ENCODE measurements at places on chromosomes 16 and 17.

GRCh38 chr17:1504866-1505265, 11.5 kb downstream of the INPP5K start:
- no peak for DNase-seq

GRCh38 chr17:4520894-4521600, 22.4 kb downstream of the SPNS2 start:
- DNase-seq, result no peak

DNA sequence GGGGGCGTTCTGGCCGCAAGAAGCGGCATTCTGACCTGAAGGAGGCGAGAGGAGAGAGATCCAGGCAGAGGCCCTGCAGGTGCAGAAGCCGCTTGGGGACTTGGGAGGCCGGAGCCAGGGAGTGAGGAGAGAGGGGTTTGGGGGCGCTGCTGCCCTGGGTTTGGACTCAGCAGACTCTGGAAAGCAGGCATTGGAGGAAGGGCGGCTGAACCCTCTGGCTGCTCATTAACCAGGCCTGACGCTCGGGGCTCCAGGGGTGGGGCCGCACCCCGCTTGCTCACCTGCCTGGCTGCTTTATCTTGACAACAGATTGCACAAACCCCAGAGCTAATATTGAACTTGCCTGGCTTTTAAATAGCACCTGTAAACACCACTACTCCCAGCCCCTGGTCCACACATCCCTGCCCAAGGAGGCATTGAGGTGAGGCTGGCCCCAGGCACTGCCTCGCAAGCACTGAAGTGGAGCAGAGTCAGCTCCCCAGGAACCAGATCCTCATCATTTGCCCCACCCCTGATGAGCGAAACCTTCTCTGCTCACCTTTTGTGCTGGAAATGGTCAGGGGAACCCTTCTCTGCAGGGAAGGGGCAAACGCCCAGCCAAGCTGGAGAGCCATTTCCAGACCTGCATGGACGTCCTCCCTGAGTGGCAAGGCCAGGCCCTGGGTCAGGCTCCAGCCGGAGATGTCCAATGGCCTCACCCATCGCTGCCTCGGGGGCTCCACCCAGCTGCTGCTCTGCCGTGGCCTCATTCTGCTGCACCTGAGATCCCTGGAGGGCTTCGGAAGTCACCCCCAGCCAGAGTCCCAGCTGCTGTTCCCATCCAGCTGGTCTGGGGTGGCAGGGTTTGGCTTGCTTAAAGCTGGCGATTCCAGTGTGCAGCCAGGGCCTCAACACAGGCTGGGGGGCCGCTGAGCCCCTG, 190.2 kb upstream of the GSE1 start:
- no peak for DNase-seq

- DNase-seq, result no peak
Observed at GRCh38 chr17:27860971-27861664, 32.0 kb downstream of the LYRM9 start.

- no peak for DNase-seq
Observed at GRCh38 chr17:80612997-80613731, 68.5 kb downstream of the RPTOR start.

DNA sequence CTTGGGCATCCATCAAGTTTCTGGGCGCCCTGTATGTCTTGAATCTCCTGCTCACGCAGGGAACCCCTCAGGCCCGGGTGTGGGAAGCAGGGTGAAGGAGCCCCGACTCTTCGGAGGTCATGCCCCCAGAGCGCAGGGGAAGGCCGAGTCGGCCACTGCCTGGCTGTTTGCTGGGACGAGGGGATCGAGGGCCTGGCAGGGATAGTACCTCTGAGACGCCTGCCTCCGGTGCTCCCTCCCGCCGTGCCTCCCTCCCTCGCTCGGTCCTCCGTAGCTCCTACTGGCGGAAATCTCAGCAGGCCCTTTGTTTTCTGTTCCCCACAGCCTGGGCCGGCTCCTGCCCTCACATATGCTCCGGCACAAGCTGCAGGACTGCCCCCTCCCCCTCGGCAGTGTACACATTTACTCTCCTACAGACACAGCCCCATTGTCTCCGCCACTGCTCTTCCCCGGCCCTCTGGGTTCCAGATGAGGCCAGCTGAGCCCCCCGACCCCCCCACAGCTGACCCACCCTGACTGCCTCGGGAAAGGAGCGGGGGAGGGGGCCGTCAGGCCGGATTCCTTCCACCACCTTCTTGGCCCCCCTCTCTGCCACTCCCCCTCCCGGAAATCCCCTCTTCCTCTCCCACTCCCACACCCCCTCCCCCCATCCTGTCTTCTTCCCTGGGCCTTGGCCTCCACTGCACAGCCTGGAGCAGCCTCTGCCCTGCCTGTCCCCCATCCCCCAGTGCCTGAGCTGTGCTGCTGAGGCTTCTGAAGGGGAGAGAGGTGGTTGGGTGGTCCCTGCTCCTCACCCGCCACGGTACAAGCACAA, 1.4 kb downstream of the TRAF4 start:
- DNase-seq, result no peak

DNA sequence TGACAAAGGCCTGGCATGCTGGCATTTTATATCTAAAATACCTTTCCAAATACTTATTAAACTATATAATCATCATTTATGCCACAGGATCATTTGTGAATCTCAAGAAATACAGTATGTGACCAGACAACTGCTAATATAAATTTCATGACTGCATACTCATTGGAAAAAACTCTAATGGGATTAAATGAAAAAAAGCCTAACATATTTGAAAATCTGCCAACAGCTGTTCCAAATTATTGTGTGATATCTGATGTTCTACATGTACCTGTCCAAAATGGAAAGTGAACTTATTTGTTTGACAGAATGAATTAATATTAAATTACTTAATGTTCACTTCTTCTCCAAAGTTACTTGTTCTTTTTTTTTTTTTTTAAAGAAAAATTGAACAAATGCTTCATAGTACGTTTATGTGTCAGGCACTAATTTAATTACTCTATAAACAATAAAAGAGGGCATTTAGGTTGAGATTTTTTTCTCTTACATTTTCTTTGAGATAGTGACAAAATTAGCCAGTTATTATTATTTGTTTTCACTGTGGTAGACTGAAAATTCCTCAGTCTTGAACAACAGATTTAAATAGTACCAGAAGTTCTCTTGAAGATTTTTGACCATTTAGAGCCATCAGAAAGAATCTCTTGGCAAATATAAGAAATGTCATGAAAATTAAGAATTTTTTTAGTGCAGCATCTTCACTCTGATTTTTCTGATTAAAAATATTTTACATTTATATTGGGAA, 114.0 kb downstream of the FTO start:
- DNase-seq, result no peak

DNA sequence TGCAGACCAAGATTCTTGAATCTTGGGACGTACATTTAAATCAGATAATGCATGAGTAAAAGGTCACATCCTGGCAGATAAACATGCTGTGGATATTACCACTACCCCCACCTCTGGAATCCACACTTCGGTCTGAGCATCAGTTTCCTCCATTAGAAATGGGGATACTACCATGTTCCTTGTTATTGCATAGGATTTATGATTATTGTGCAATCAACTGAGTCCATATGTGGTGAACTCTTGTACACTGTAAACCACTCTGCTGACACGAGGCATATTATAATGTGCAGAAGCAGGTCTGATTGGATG, 108.7 kb downstream of the VAT1L start:
- DNase-seq, result no peak

GRCh38 chr17:2061441-2061958, 6.6 kb downstream of the HIC1 start:
- DNase-seq, result no peak

- DNase-seq, result peak; percentile 14
Observed at GRCh38 chr17:36675250-36675649, 73.9 kb downstream of the MRM1 start.

- DNase-seq, result no peak
Observed at GRCh38 chr16:13961099-13961811, 41.3 kb downstream of the ERCC4 start.

- no peak for DNase-seq
Observed at GRCh38 chr17:47276868-47277267, 23.2 kb downstream of the ITGB3 start.

GRCh38 chr17:39996800-39997199, 16.2 kb downstream of the PSMD3 start:
- no peak for DNase-seq

- DNase-seq, result no peak
Observed at GRCh38 chr17:64080174-64080618, 49.7 kb downstream of the ERN1 start.

DNA sequence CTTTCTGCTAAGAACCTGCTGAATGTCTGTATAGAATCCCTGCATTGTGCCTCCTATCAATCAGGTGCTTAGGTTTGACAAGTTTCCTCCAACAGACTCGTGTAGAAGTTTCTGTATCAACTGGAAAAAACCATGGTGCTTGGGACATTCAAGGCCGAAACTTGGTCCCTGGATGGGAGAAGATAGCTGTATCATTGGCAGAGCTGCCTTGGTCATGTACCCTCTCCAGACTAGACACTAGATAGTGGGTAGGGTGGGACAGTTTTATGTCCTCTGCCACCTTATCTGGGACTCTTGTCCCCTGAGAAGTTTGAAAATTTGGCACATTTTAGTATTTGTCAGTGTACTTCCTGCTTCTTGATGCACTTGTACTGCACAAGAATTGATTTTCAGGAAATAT, 520.8 kb downstream of the WWOX start:
- no peak for DNase-seq

DNA sequence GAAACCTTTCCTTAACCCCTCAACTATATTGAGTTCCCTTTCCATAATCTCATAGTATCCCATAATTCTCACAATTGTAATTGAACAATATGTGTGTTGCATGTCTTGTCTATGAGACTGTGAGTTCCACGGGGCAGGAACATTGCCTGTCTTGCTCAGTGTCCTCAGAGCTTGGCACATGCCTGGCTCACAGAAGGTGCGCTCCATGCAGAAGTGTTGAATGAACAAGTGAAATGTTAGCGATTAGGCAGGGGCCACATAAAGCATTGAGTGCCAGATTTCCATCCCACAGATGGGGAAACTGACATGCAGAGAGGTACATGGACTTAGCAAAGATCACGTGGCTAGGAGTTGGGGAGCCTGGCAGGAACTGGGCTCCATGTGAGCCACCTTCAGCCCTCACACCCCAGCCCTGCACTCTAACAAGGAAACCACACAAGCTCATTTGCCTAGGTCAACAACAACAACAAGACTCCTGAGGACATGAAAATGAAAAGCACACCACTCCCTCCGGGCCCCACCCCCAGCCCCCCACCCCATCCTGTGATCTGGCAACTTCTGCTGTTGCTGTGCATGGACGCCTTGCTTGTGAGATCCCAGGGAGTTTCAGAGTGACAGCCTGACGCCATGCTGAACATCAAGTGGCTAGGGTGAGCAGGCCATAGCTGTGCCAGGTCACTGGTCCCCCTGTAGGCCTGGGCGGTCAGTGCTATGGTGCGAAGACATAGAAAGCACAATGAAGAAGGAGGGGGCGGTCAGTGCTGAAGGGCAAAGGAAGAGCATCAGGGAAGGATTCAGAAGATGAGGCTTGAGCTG, 5.0 kb downstream of the PIK3R5 start:
- no peak for DNase-seq

- DNase-seq, result no peak
Observed at GRCh38 chr16:67490335-67491096, 7.2 kb upstream of the AGRP start.

DNA sequence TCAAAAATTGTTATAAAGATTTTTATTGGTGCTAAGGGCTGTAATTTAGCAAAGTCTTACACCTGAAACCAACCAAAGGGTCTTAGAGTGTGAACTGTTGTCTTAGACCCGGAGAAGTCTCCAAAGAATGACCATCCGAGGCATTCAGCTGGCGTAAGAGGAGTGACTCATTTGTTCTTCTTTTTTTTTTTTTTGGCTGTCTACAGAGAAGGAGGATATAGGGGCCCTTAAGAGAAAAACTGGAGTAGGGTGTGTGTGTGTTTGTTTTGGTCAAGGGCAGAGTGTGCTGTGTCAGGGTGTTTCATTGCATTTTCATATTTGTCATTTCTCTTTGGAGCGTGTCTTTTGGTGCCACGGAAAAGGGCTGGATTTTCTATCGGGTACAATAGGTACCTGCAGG, 508.0 kb downstream of the WWOX start:
- no peak for DNase-seq

- no peak for DNase-seq
Observed at GRCh38 chr16:51569203-51569931, 418.3 kb upstream of the SALL1 start.

- DNase-seq, result no peak
Observed at GRCh38 chr16:56549744-56550385, 15.0 kb upstream of the MT4 start.

DNA sequence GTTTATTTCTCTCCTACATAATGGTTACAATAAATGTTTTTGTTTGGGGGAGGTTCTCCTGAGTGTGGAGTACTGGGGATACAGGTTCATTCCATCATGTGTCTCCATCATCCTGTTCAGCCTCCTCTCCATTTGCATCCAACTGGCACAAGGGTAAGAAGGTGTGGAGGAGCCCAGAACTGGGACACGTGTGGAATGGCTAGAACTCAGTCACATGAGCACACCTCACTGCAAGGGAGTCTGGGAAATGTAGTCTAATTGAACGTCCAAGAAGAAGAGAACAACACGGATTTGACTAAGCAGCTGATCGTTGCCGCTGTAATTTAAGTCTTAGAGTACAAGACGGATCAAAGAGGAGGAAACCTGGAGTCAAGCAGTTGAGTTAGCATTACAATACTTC, 6.1 kb downstream of the OR1A1 start:
- DNase-seq, result no peak

GRCh38 chr17:33137426-33137825, 145.8 kb downstream of the SPACA3 start:
- no peak for DNase-seq

DNA sequence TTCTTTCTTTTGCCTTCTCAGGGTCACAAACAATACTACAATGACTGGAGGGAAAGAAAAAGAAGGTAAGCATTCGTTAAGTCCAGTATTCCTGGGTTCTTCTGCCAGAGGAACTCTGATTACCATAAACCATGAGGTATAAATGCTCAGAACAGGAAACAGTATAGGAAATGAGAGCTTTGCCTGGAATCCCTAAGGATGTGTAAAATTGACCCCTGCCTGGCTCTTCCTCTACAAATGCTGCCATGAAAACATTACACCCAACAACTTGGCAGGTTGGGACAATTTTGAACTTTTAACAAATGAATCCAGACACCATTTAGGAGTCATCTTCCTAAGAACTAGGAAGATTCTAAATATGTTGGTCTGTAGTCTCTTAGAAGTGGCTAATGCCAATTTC, 173.8 kb downstream of the CDH11 start:
- DNase-seq, result no peak
